ENCODE measurements at places on chromosomes 2 and 18. TPM values are rescaled to one million over a fixed set of nuclear protein-coding genes. Genes with fewer than 3 reads are reported as not detected.

FECH gene
- total RNA-seq = 107 TPM

GNLY gene
- 12.1 TPM for total RNA-seq

DNA sequence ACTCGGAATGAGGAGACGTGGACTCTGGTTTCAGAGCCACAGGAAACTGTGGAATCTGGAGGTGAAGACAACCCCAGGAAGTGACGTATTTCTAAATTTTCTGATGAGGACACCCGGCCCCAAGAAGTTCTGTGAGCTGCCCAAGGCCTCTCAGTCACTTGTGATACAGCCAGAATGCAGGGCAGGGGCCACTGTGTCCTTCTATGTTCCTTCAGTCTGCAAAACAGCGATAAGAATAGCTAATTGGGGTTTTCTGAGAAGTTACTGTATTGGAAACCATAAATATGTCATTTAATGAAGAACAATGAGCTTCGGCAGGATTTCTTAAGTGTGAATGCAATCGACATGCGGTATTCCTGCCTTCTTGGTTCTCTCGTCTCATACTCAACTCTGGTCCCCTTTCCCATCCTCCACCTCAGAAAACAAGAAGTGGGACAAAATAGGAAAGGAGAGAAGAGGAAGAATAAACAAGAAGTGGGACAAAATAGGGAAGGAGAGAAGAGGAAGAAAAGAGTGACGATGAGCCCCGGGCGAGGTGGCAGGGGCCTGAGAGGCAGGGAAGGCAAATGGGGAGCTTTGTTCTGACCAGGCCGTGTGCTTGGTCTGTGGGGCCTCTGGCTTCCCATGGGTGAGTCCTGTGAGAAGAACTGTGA is 282.0 kb upstream of the REV1 start:
- no peaks in the 10 kb centered on the region for H3K27me3 ChIP-seq
- DNase-seq = no peak
- H3K4me3 ChIP-seq = no peak overlapping the region
- no peak overlapping the region for H3K27ac ChIP-seq
- no peaks in the 10 kb centered on the region for H3K36me3 ChIP-seq
- H3K4me1 ChIP-seq = peaks cover 14% of the 10 kb centered on the region

- H3K4me3 ChIP-seq = no peak overlapping the region
- no peaks in the 10 kb centered on the region for H3K36me3 ChIP-seq
- no peak overlapping the region for H3K27ac ChIP-seq
- no peaks in the 10 kb centered on the region for H3K27me3 ChIP-seq
- no peak for DNase-seq
Observed at GRCh38 chr2:47094511-47095142, 60.5 kb downstream of the STPG4 start.

DNA sequence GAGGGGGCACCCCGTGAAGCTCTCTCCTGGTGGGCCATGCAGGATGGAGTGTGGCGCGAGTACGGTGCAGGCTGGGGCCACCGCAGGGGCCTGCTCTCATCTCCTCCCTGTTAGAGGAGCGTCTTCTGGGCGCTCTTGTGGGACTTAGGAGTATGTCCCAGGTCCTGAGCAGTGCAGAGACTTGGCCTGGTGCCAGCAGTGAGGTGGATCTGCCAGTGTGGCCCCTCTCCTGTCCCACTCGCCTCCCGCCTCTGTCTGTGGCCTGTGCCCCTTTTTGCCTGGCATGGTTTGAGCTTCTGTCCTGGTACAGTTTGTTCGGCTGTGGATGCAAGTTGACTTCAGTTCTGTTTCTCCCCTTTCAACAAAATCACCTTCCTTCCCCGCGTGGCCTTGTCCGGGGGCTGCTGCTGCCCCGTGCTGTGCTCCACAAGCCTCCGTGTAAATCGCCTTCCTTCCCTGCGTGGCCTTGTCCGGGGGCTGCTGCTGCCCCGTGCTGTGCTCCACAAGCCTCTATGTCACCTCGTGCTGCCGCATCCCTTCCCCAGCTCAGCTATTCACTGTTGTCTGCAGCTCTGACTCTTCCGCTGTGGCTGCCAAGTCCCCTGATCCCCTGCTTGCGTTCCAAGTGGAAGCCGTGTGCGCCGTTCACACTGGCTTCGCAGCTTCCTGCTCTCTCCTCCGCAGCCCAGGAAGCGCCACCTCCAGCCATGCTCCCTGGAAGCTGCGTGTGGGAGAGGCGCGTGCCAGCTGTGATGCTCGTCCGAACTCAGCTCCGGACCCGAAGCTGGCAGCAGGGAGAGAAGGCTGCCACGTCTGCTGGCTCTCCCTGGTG is 13.7 kb downstream of the LDLRAD4 start:
- H3K27ac ChIP-seq = no peak overlapping the region
- DNase-seq = peak; percentile 78
- H3K27me3 ChIP-seq = no peaks in the 10 kb centered on the region
- no peaks in the 10 kb centered on the region for H3K36me3 ChIP-seq
- H3K4me1 ChIP-seq = no peaks in the 10 kb centered on the region

GRCh38 chr2:28689771-28690170 is 61.9 kb upstream of the PPP1CB start:
- H3K27me3 ChIP-seq = no peaks in the 10 kb centered on the region
- H3K36me3 ChIP-seq = no peaks in the 10 kb centered on the region
- no peak for DNase-seq
- no peak overlapping the region for H3K4me3 ChIP-seq

DNA sequence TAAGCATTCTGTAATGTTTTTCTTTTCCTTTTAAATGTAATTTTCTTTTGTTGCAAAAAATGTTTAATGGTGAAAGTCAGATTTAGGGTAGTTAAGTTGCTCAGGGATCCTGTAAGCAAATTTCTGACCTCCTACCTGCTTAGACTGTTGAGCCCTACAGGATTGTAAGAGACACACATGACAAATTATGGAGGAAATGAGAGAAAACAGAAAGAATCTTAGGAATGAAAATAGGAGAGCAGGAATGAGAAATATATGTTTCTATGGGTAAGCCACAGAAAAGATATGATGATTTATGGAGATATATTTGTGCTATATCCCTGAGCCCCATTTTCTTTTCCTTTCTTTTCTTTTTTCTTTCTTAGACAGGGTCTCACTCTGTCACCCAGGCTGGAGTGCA is 28.3 kb downstream of the CYBRD1 start:
- no peak overlapping the region for H3K27ac ChIP-seq
- no peak for DNase-seq
- no peaks in the 10 kb centered on the region for H3K4me1 ChIP-seq

DNA sequence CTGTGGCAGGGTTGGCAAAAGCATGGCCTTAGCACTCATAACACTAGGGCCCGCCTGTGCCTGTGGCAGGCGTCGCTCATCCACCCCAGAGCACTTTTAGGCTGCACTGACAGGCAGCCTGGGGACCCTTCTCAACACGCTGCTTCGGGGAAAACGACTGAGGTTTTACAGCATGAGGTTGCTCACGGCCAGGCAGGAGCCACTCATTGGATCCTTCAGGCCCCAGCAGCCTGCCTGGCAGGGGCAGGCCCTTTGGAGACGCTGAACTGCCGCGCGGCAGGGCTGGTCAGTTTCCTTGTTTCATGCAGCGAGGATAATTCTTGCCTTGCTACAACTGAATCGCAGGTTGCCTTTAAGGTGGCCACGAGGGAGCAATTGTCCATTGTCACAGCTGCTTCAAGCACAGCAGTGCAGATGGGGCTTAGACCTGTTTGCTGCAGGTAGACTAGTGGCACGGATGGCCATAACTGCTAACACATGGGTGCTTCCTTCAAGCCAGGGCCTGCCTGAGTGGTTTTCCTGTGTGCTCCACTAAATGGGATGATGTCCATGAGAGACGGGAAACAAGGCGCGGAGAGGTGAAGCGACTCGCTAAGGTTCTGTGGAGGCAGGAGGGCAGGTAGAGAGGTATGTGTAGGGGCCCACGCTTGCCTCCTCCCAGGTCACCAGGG is 49.9 kb upstream of the HS6ST1 start:
- peak; percentile 12 for DNase-seq
- H3K27me3 ChIP-seq = no peaks in the 10 kb centered on the region
- peaks cover 4% of the 10 kb centered on the region for H3K4me1 ChIP-seq
- H3K4me3 ChIP-seq = no peak overlapping the region
- H3K36me3 ChIP-seq = no peaks in the 10 kb centered on the region

GRCh38 chr2:182088681-182089320 is 103.1 kb downstream of the PPP1R1C start:
- DNase-seq = peak; percentile 79
- no peaks in the 10 kb centered on the region for H3K36me3 ChIP-seq
- peaks cover 19% of the 10 kb centered on the region for H3K4me1 ChIP-seq
- H3K27me3 ChIP-seq = no peaks in the 10 kb centered on the region

GRCh38 chr2:144989579-144990270 is 469.8 kb upstream of the ZEB2 start:
- no peaks in the 10 kb centered on the region for H3K36me3 ChIP-seq
- H3K27ac ChIP-seq = no peak overlapping the region
- H3K27me3 ChIP-seq = no peaks in the 10 kb centered on the region
- no peak overlapping the region for H3K4me3 ChIP-seq
- H3K4me1 ChIP-seq = no peaks in the 10 kb centered on the region
